ENCODE measurements at places on chromosomes 7 and 10. TPM values are rescaled to one million over a fixed set of nuclear protein-coding genes. Genes with fewer than 3 reads are reported as not detected.

The IL2RA gene
- total RNA-seq, result not detected

The DENND11 gene
- total RNA-seq, result 35.0 TPM

The C10orf67 gene
- not detected for total RNA-seq

The NKX2-3 gene
- not detected for total RNA-seq

The HMX3 gene
- total RNA-seq, result not detected

The LLCFC1 gene
- not detected for total RNA-seq

The OR2A1 gene
- total RNA-seq, result not detected

The GNGT1 gene
- total RNA-seq, result not detected

The CPN1 gene
- not detected for total RNA-seq

The FAM131B gene
- 1.4 TPM for total RNA-seq

The NDUFA5 gene
- total RNA-seq, result 57.6 TPM

The NUTM2E gene
- not detected for total RNA-seq

The GPR26 gene
- total RNA-seq, result not detected

The NCF1 gene
- total RNA-seq, result not detected

The ABCB4 gene
- 0.15 TPM for total RNA-seq

The TRAPPC14 gene
- 24.0 TPM for total RNA-seq

The PLAC9 gene
- 1.7 TPM for total RNA-seq

The PAX4 gene
- not detected for total RNA-seq

The TRIM73 gene
- 1.2 TPM for total RNA-seq

The CTAGE8 gene
- 0.49 TPM for total RNA-seq

The PNLIPRP1 gene
- not detected for total RNA-seq

The PRPS1L1 gene
- not detected for total RNA-seq

The KEL gene
- 1.2 TPM for total RNA-seq

The THSD7A gene
- 12.7 TPM for total RNA-seq

The DOCK4 gene
- 164 TPM for total RNA-seq

The MIOS gene
- total RNA-seq, result 16.0 TPM

The GPNMB gene
- 0.33 TPM for total RNA-seq

The ITGB8 gene
- 6.5 TPM for total RNA-seq

The SUGCT gene
- 2.2 TPM for total RNA-seq

The LIPF gene
- total RNA-seq, result not detected

The CUL1 gene
- total RNA-seq, result 47.2 TPM

The AEBP1 gene
- total RNA-seq, result 48.0 TPM

The OPALIN gene
- total RNA-seq, result not detected

The LAMB4 gene
- total RNA-seq, result 0.20 TPM

The ERVW-1 gene
- total RNA-seq, result not detected

The SPOCK2 gene
- 0.67 TPM for total RNA-seq
